ENCODE measurements at places on chromosomes 13 and 19. TPM values are rescaled to one million over a fixed set of nuclear protein-coding genes. Genes with fewer than 3 reads are reported as not detected.

The FOSB gene
- polyA plus RNA-seq: 4.3 TPM

The ALG5 gene
- 62.3 TPM for polyA plus RNA-seq

The COX7A1 gene
- 232 TPM for polyA plus RNA-seq

The N4BP2L1 gene
- polyA plus RNA-seq: 22.0 TPM

The HTR2A gene
- polyA plus RNA-seq: 0.34 TPM
